ENCODE measurements at places on chromosomes 7 and 10. TPM values are rescaled to one million over a fixed set of nuclear protein-coding genes. Genes with fewer than 3 reads are reported as not detected.

DNA sequence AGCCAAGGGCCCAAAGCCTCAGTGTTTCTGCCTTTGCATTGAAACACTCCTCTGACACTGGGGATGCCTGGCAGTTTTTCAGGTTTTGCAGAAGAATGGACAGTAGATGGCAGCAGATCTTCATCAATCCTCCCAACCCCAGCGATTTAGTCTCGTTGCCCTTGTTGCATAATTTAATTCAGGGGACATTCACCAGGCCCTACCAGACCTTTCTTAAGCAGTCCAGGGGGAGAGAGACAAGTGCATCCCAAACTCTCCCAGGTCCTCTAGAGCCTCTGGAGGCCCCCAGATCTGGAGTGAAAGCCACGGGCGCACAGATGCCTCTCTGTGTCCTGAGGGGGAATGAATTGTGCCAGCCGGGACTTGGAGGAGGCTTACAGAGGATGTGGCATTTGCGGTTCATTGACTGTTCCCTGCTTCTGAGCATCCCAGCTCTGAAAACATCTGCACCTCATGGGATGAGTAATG lies 29.6 kb downstream of the MINDY4 start:
- DNase-seq: peak; percentile 65

DNA sequence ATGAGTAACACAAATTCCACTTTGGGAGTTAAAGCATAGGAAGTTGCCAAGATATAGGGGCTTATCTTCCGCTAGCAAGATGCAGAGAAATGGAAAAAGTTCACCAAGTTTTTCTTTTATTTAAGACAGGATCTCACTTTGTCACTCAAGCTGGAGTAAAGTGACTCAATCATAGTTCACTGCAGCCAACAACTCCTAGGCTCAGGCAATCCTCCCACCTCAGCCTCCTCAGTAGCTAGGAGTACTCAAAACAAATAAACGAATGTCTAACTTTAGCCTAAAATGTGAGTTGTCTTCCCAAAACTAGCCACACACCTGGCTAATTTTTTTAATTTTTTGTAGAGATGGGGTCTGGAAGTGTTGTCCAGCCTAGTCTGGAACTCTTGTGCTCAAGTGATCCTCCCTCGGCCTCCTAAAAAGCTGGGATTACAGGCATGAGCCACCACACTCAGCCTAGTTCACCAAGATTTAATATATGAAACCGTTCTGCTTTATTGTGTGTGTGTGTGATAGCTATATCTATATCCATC lies 9.9 kb downstream of the VIM start:
- DNase-seq: no peak

GRCh38 chr10:69389827-69390490 lies 26.8 kb downstream of the TACR2 start:
- no peak for DNase-seq

DNA sequence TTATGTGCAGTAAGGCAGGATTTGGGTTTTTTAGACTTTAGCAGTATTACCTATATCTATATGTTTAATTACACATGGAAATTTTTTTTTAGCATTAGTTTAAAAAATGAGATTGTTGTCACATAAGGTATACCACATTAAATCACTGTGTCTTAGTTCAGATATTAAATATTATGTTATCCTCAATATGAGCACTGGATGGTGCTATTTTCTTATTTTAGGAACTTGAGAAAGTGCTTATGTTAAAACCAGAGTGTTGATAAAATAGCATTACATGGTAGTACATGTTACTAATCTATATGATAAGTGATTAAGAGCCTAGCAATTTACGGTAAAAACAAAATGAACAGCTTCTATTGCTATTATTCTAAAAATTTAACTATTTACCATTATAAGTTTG lies 28.8 kb downstream of the MIOS start:
- no peak for DNase-seq

The ANKRD7 gene
- 3.1 TPM for total RNA-seq

DNA sequence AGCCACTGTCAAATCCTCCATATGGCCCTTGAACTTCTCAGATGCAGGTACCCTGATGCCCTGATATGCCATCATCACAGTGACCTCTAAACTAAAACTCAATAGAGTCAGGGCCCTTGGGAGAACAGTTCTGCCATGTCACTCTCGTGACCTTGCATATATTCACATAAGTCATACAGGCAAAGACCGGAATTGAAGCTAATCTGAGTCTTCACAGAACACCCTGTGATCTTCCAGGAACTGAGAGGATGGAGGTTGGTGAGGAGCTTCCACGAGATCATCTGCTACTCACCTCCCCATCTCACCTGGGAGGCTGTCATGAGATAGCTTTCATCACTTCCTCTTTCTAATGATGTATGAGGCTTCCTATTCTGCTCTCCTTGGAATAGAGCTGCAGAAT lies 228.7 kb upstream of the CCDC6 start:
- DNase-seq: no peak

The AOAH gene
- 7.1 TPM for total RNA-seq

The SUN3 gene
- not detected for total RNA-seq

GRCh38 chr7:64516451-64516850 lies 46.4 kb downstream of the ZNF680 start:
- DNase-seq: no peak

The MYL10 gene
- total RNA-seq: 0.63 TPM

- DNase-seq: no peak
These were observed 25.1 kb downstream of the CDK14 start for GRCh38 chr7:90621125-90621746.

GRCh38 chr7:84274029-84274638 lies 79.5 kb upstream of the SEMA3A start:
- DNase-seq: no peak

DNA sequence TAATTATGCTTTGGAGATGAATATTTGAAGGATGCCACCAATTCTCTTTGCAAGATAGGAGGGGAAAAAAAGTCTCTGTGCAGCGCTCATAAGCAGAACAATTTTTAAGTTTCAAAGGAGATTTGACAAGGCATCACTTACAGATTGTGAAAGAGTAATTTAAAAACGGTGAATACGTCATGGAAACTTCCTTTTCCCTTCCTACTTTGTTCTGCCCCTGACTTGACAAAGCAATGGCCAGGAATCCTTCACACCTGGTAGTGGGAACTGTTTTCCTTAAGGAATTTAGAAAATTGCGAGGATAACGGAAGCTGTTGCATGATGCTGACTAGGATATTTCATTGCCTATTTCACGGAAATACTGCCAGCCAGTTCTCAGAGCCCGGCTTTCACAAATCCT lies 16.7 kb downstream of the FAM107B start:
- no peak for DNase-seq

The GPR158 gene
- total RNA-seq: 0.69 TPM

Data from urinary bladder (tissue), 4 donors.